MV-4-11 (cell line): ENCODE measurements at places on chromosomes 4 and X.

DNA sequence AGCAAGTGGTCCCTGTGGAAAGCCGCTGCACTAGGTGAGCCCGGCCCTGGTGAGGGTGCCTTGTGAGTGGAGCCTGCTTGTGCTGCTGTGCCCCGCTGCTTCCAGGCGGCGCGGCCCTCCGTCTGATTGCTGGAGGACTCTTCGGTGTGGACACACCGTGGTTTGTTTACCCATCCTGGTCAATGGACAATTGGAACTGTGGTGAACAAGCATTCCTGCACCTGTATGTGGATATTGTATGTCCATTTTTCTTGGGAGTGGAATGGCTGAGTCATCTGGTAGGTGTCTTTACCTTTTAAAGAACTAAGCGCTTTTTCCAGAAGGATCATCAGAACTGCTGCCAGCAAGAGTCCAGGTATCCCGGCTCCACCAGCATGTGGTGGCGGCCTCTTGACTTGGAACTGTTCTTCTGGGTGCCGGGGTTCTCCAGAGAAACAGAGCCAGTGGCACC lies 15.6 kb downstream of the MAEA start:
- no peak for DNase-seq

GRCh38 chrX:114985967-114986592 lies 31.3 kb downstream of the IL13RA2 start:
- DNase-seq, result no peak

DNA sequence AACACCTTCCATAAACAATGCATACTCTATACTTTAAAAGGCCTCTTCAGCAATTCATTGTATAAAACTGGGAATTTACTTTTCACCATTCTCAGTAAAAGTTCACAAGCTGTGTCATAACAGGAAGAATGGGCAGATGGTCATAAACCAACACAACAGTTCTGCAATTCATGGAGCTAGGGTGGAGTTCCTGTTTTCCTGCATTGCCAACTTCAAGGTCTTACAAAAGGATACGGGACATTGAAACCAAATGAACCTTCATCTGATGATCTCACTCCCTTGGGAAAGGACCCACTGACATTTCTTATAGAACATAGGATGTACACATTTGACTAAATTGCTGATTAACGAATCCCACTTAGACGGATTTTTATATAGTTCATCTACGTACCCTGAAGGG lies 4.1 kb downstream of the KDR start:
- DNase-seq, result peak; percentile 46

DNA sequence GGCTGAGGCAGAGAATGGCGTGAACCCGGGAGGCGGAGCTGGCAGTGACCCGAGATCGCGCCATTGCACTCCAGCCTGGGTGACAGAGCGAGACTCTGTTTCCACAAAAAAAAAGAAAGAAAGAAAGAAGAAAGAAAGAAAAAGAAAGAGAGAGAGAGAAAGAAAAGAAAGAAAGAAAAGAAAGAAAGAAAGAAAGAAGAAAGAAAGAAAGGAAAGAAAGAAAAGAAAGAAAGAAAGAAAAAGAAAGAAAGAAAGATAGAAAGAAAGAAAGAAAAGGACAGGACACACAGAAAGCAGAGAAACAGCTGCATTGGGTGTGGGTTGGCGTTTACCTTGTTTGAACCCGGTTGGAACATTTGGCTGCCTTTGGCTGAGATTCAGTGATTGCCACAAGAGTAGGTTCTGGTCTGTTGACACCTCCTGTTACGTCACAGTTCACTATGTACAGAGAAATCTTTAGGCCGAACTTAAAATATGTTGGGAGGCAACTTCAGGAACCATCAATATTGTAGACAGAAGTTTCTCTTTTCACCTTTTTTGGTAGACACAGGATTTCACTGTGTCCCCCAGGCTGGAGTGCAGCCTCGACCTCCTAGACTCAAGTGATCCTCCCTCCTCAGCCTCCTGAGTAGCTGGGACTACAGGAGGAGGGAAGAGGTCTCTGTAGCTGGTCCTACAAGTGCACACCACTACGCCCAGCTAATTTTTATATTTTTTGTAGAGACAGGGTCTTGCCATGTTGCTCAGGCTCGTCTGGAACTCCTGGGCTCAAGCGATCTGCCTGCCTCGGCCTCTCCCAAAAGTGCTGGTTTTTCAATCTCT lies 16.3 kb upstream of the PLCXD1 start:
- DNase-seq, result no peak

DNA sequence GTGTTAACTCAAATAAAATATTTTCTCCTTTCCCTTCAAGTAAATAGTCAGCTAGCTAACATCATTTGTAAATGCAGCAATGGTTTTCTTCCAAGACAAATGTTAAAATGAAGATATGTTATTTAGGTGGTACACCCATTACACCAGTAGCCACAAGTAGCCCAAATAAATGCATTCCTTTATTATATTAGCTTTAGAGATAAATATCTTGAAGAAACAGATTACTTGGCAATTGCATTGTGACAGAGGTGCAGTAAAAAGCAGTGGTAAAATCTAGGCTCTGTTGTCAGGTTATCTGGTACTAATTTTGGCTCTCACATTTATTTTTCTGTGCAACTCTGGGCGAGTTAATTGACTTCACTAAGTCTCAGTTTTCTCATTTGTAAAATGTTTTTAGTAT lies 193.0 kb downstream of the NAA11 start:
- DNase-seq, result no peak

DNA sequence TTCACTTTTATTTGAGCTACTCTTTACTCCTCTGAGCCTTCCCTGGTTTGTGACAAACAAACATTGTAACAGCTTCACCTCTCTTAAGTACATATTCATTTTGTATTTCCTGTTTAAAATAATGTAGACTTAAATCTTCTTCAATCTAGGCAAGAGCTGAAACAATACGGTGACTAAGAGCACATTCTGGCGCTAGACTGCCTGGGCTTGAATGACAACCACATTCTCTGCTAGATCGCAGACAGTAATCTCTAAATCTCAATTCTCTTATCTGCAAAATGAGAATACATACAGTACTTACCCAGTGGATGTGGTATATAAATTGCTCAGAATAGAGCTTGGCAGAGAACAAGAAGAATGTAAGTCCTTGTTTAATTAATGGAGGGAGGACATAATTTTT lies 144.8 kb downstream of the ARAP2 start:
- DNase-seq, result no peak

DNA sequence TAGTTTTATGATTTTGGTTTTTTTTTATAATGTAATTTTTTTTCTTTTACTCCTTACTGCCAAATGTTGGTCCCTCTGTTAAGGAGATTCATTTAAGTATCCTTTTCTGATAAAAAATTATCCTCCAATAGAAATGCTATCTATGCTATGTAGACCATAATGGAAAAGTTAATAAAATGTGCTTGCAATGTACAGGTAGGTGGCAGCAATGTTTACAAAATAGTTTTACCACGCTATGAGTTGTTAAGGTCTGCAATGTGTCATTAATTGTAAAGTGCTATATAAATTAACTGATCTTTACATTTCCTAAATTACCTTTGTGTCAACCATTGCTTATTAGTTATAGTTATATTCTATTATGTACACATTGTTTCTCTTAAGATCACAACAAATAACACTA lies 3.8 kb upstream of the CENPC start:
- peak; percentile 37 for DNase-seq

DNA sequence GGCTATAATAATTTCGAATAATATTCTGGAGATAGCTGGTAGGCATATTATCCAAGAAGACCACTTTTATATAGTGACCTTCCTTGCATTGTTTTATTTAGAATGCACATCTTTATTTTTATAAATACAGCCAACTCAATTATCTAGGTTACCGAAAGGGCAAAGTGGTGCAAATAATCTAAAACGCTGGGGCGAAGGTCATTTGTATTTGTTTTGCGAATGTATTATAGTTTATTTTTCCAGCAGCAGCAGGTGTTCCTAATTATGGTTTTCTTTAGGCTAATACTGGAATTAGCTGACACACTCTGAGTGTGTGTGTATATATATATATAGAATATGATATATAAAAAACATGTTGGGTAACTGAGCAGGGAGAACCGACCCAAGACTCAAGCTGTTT lies 48.1 kb upstream of the RAP2C start:
- DNase-seq, result no peak

GRCh38 chr4:76772498-76773106 lies 125.3 kb downstream of the SOWAHB start:
- no peak for DNase-seq

GRCh38 chr4:169203891-169204290 lies 66.9 kb downstream of the SH3RF1 start:
- DNase-seq, result no peak

GRCh38 chr4:168677063-168677462 lies 180.2 kb downstream of the PALLD start:
- no peak for DNase-seq

- no peak for DNase-seq
Observed at GRCh38 chr4:10590896-10591295, 93.7 kb downstream of the CLNK start.

DNA sequence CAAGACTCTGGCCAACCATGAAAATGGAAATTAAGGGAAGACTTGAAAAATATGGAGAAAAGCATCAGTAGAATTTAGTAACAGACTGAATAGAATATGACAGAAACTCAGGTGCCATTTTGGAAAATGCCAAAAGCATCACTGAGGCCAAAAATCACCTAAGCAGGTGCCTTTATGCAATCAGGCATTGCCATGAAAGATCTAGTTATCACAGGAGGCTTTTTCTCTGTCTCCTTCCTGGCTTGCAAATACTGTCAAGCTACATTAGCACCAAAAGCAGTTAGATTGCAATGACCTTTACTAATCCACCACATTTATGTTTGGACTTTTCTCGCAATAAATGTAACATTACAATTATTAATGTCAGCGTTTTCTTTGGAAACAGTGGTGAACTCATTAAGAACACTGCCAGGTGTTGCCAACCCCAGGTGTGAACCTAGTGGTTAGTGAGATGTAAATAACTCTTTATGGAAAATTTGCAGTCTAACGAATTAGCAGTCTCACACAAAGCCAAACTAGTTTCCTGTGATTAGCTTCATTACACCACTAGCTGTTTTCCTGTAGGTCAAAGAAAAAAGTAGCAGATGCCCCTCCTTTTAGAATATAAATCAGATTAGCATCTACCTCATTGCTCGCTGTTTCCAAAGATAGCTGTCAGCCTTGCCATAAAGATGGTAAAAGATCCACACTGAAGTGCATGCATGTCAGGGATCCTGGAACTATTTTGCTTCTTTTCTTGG lies 1568.4 kb upstream of the TENM3 start:
- no peak for DNase-seq

GRCh38 chr4:18535948-18536347 lies 514.4 kb upstream of the LCORL start:
- no peak for DNase-seq

DNA sequence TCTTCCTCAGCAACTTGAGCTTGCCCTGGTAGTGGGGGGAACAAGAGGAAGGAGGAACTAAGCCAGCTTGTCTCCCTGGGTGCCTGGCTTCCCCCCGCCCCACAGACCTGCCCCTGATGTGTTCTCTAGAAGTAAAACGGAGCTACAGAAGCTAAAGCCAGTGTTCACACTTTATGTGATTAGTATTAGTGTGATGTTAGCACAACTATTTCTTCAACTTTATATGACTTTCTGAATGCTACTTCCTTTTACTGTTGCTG lies 10.7 kb downstream of the RGS12 start:
- no peak for DNase-seq

DNA sequence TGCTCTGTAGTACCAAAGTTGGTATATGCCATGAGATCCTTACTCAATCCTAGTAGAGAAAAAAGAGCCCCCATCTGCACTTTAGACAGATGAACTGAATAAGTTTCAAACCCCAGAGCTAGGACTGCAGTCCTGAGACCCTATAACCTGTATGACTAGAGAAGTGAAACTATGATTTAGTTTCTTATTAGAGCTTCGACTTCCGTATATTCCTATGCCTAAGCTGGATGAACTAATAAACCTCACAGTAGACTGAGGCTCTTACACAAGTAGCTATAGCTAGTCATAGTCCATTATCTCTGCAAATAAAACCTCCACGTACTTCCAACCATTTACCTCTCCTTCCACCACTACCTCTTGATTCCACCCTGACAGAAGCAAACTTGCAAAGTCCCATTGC lies 6.3 kb upstream of the OTUD4 start:
- DNase-seq, result peak; percentile 76

DNA sequence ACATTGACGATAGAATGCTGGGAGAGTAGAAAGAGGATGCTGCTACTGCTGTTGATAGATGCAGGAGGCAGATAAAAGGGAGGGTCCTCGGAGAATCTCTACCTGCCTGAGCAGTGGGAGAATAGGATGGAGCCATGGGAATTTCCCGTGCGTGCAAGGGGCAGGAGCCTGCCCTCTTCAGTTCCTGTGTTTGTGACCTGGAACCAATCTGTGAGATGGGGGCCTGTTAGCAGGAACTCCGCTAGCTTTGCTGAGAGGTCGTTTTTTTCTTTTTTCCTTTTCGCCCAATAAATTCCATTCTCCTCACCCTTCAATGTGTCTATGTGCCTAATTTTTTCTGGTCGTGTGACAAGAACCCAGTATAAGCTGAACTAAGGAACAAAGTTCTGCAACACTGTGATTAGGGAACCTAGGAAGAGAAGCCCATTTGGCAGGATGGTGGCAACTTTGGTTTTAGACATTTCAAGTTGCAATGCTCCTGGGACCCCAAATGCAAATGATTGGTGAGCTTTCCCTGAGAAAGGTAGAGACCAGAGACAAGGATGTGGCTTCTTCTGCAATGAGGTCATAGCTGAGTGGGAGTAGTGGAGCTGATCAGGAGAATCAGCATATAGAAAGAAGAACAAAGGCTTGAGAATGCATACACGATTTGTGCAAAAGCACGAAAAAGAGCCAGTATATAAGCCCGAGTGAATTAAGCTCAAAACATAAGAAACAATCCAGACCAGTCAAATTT lies 23.9 kb downstream of the SLC39A8 start:
- DNase-seq, result no peak

DNA sequence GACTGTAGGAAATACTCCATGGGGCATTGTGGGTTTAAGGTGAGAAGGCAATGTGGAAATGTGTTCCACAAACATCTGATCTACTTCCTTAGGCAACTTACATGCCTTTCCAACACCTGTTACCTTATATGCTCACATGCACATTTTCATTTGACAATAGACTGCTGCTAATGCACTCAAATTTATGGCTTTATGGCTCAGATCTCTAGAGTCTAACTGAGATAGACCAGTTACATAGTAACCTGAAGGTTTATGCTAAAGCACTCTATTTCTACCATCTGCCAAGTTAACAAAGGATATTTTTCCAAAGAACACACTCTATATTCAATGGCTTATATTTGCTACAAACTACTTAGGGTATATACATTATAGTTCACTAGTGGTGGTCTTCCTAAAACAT lies 969.0 kb downstream of the TECRL start:
- DNase-seq, result no peak

- DNase-seq, result peak; percentile 33
Observed at GRCh38 chr4:99405433-99406115, 29.6 kb downstream of the ADH7 start.

DNA sequence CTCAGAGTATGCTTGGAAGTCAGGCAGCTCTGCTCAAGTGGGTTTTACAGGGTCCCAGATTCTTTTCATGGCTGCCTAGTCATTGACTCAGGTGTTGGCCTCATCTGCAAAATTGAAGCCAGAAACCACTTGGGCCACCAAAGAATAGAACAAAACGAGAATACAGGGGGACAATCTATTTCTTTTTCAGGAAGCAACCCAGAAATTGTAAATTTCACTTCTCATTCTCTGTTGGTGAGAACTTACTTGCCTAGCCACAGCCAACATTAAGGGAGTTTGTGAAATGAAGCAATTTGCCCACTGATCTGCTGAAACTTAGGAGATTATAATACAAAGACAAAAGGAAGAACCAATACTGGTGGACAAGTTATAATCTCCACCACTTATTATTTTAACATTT lies 8.6 kb upstream of the TKTL2 start:
- DNase-seq, result peak; percentile 94
